ENCODE measurements at places on chromosomes 2 and 18.

- no peak for DNase-seq
These were observed 106.9 kb downstream of the GFPT1 start for GRCh38 chr2:69279931-69280681.

DNA sequence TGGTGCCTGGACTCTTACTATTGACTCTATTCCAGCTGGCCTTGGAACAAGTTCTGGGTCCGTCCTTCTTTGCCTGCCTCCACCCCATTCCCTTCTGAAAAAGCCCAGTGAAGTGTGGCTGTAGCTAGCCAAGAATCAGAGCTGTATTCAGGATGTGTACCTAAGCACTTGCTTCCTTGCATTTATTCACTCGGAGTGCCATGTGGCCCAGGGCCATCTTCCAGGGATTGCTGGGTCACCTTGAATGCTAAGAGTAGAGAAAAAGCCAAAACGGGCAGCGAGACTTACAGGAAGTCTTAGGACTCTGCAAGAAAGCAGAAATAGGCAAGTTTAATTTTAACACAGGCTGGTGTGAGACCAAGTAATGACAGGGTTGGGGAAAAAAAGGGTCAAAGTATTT lies 4.1 kb downstream of the ITGA6 start:
- DNase-seq: no peak

- no peak for DNase-seq
These were observed 35.1 kb downstream of the KCNJ13 start for GRCh38 chr2:232741294-232741693.

GRCh38 chr2:9441556-9441955 lies 18.1 kb downstream of the CPSF3 start:
- DNase-seq: no peak

- no peak for DNase-seq
These were observed 839.5 kb upstream of the FANCL start for GRCh38 chr2:59080451-59081181.

GRCh38 chr18:7233134-7233810 lies 2.4 kb downstream of the LRRC30 start:
- DNase-seq: no peak

GRCh38 chr18:23378302-23378686 lies 74.8 kb upstream of the RIOK3 start:
- no peak for DNase-seq

DNA sequence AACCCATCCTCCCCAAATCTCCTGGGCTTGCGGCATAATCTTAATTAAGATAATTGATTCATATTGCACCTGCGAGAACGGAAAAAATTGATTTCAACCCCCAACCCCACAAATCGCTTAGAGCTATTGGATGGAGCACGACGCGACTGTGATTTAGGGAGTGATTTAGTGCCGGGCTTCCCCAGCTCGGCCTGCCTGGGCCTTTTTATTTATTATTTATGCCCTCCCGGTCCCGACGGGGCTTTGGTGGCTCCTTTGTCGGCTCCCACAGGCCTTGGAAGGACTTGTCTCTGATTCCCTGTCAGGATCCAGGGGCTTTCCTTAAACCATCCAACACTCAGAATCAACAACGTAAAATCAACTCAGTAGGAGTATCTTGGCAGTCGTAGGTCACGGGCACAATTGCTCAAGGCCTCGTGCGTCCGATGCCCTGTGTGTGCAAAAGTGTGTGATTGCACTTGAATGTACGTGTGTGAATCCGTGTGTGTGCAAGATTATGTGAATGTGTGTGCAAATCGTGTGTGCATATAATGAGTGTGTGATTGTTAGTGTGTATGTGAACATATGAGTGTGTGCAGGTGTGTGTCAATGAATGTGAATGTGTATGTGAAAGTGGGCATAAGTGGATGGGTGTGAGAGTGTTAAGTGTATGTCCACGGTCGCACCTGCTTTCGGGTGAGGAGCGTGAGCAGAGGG lies 4.3 kb upstream of the NEUROD1 start:
- no peak for DNase-seq

DNA sequence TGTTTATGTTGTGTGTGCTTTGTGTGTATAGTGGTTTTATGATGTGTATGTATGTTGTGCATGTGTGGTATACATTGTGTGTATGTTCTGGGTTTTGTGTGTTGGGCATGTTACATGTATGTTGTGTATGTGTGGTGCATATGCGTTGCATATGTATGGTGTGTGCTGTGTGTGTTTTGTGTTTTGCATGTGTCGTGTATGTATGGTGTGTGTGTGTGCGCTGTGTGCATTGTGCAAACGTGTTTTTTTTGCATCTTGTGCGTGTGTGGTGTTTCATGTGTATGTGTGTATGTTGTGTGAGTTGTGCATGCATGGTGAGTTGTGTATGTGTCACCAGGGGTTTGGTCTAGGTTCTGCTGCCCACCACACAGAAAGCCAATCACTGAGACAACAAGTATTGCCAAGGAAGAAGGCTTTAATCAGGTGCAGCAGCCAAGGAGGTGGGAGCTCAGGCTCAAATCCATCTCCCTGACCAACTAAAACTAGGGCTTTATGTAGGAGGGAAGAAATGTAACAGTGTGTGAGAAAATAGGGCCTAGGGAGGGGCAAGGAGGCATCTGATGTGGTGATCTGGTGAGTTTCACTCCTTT lies 115.7 kb downstream of the FAM168B start:
- no peak for DNase-seq

GRCh38 chr2:222424276-222424728 lies at the start of gene SGPP2:
SGPP2 (plus strand) TSS chr2:222424543; CDS start chr2:222424603, 60 bp downstream.
- no peak for DNase-seq

DNA sequence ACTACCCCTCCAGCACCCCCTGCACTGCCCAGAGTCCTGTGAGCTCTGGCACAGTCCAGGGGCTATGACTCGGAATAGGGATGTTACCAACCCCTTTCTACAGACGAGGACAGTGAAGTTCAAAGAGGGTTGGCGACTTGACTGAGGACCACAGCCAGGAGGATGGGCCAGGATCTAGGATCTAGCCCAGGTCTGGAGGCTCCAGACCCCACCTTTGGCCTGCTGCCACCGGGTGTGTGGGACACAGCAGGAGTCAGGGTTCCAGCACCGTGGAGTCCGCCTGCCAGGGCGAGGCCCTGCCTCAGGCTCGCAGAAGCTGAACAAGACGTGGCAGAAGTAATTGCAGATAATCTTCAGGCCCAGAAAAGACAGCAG lies 37.9 kb upstream of the GPC1 start:
- DNase-seq: no peak

- DNase-seq: no peak
These were observed 133.2 kb upstream of the TMEM18 start for GRCh38 chr2:810397-810796.

- DNase-seq: no peak
These were observed 32.3 kb downstream of the EVA1A start for GRCh38 chr2:75528221-75528977.

DNA sequence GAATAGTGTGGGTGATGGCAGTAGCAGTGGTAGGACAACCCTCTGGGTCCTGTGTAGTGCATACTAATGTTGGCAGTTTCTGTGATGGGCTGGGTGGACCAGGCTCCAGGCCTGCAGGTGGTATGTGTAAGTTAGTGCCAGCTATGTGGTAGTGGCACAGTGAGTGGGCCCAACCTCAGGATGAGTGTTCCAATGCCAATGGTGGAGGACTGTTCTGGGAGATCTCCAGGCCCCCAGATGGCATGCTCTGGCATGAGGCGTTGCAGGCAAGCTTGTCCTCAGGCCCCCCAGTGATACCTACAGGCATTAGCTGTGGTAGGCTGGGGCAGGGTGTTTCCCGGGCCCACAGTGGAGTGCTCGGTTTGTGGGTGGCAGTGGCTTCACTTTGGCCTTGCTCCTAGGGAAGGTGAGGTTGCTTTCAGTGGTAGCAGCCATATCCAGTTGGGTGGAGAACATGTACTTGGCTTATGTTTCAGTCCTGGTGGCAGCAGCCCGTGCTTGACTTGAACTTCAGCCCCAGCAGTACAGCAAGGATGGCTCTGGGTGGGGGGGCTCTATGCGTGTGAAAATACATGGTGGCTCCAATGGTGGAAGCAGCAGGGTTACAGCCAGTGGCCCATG lies 32.4 kb downstream of the TEX51 start:
- DNase-seq: no peak

DNA sequence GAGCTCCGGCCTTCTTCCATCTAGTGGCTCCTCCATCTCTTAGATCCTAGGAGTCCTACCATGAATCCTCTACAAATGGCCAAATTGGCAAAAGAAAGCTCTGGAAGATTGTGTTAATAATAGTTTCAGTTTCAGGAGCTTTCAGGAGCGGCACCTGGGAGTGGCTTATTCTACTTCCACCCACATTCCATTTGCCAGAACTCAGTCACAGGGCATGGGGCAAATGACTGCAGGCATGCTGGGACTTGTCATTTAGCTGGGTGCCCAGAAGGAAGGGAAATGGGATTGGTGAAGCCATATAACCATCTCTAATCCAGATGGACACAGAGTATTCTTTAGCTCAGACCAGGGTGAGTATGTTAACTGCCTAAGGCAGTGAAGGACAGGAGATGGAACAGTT lies 3.6 kb upstream of the LRATD1 start:
- no peak for DNase-seq

- DNase-seq: no peak
These were observed 9.2 kb upstream of the ZFAND2B start for GRCh38 chr2:219197388-219197787.

DNA sequence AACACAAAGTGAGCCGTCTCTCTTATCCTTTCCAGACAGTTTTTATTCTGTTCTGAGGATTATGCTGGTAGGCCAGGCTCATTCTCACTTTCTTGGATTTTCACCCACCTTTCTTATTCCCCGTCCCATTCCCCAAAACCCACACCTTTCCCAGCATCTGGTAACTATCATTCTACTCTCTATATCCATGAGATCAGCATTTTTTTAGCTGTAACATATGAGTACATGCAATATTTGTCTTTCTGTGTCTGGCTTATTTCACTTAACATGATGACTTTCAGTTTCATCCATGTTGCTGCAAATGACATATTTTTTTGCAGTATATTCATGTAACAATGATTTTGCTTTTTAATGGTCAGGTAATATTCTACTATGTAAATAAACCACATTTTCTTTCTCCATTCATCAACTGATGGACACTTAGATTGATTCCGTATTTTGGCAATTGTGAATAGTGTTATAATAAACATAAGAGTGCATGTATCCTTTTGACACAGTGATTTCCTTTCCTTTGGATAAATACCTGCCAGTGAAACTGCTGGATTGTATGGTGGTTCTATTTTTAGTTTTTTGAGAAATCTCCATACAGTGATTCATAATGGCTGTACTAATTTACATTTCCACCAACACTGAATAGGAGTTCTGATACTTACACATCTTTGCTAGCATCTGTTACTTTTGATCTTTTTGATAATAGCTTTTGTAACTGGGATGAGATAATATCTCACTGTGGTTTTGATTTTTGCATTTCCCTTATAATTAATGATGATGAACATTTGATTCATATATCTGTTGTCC lies 289.3 kb downstream of the RPRM start:
- no peak for DNase-seq

GRCh38 chr2:180583441-180584140 lies 396.8 kb upstream of the UBE2E3 start:
- no peak for DNase-seq

- DNase-seq: no peak
These were observed 93.7 kb downstream of the DYNAP start for GRCh38 chr18:54684784-54685183.

DNA sequence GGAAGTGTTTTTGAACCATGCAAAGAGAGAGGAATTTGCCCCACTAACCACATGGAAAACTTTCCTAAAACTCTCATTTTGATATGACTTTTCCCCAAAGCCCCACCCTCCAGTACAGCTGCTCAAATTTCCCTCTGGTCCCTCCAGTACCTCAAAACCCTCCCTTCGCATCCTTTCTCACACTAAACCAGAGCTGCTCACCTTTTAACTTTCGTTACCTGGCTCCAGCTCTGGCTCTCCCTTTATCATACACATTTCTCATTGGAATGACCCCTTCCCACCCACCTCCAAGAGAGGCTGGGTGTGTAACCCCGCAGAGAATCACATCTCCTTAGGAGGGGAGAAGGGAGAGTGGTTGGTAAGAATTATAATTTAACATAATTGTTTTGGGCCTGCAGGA lies 86.8 kb upstream of the NDUFV2 start:
- no peak for DNase-seq

Measured in omental fat pad (tissue), 4 donors.